Stimulated activated CD4-positive, alpha-beta T cell treated with anti-CD3 and anti-CD28 coated beads, Interleukin-1b, Interleukin-23, amount 100 ng/mL, for 1 hour (primary cell): ENCODE measurements at places on chromosomes 1 and 21.

- DNase-seq = no peak
Observed at GRCh38 chr1:63821091-63822005, 47.5 kb downstream of the ROR1 start.

DNA sequence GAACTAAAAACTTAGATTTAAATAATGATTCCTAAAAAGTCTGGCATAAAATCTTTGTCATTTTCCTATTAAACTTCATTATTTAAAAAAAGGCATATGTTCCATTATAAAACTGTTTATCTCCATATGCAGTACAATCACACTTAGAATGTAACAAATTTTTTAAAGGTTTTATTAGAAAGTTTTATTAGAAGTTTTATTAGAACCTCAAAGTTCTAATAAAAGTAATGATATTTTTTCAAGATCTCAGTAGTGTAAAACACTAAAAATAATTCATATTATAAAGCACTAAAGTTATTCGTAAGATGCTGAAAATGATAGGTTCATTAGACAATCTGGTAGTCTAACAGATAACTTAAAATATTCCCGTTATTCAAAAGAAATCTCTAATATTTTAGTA, 43.6 kb downstream of the ACBD6 start:
- no peak for DNase-seq

- no peak for DNase-seq
Observed at GRCh38 chr1:153698020-153698922, 19.8 kb downstream of the NPR1 start.

GRCh38 chr21:39882839-39883195, 15.6 kb downstream of the PCP4 start:
- no peak for DNase-seq

DNA sequence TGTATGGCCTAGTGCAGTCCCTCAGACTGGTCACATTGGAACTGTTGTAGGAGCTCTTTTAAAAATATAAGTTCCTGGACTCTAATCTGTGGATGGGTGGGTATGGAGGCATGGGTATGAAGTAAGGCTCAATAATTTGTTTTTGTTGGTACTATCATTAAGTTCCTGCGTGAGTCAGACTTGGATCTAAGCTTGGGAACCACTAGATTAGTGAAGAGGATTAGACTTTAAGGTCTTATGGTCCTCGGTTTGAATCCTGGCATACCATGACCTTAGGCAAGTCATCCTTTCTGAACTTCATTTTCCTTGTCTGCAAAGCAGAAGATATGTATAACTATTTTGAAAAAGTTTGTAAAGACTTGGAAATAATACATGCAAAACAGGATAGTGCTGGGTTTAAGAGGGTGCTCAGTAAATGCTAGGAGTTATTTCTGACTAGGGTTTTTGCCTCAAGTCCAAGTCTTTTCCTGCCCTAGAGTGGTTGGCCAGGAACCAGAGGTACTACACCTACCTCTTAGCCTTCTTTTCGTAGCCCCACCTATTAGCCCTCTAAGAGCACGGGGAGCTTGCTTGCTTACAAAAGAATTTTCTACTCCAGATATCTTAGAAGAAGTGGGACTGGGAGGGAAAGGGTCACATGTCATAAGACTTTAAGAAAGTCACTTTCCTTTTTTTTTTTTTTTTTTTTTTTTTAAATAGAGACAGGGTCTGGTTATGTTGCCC, 38.6 kb upstream of the METTL18 start:
- DNase-seq = no peak

GRCh38 chr1:194857413-194857812, 1671.0 kb upstream of the B3GALT2 start:
- no peak for DNase-seq

- no peak for DNase-seq
Observed at GRCh38 chr1:26274801-26275425, 5.0 kb upstream of the SH3BGRL3 start.
